ENCODE measurements at places on chromosomes 12 and 14.

DNA sequence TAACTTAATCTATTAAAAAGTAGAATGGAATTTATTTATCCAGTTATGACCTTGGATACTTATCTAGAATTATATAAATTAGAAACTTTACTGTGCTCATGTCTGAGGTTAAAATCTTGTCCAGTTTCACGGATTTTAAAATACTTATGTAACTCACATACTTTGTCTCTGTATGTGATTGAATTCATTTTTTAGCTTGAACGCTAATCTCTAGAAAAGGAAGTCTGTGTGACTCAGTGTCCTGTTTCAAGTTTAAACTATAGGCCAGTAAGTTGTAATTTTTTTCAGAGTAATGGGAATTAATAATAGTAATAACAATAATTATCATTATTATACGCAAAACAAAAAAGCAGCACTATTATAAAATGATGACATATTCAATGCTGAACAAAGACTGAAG is 168.6 kb downstream of the CPNE8 start:
- DNase-seq = no peak

DNA sequence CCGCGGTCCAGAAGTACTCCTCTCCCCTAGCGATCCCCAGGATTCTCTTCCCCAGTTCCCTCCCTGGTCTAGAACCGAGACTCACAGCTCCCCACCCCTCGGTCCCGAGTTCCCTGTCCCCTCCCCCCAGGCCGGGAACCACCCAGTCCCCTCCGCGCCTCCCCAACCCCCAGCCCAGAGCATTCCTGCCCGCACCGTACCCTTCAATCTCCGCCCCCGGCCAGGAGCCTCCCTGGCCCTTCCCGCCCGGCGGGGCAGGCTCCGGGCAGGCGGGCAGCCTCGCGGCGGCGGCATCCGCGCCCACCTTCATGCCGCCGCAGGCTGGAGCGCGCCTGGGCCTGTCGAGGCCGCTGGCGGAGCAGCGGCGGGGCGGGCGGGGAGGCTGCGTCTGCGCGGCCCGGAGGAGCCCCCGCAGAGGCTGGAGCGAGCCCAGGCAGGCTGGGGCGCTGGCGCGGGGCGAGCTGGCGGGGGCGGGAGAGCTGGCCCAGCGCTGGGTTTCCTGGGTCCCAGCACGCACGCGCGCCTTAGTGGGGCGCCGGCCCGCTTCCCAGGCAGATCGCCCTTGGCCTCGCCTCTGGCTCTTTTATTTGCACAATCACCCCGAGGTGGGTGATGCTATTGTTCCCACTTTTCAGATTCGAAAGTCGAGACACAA is 22.2 kb upstream of the GPR132 start:
- no peak for DNase-seq

- DNase-seq = no peak
Measured at GRCh38 chr14:23430723-23431085, 4.8 kb downstream of the MYH7 start.

DNA sequence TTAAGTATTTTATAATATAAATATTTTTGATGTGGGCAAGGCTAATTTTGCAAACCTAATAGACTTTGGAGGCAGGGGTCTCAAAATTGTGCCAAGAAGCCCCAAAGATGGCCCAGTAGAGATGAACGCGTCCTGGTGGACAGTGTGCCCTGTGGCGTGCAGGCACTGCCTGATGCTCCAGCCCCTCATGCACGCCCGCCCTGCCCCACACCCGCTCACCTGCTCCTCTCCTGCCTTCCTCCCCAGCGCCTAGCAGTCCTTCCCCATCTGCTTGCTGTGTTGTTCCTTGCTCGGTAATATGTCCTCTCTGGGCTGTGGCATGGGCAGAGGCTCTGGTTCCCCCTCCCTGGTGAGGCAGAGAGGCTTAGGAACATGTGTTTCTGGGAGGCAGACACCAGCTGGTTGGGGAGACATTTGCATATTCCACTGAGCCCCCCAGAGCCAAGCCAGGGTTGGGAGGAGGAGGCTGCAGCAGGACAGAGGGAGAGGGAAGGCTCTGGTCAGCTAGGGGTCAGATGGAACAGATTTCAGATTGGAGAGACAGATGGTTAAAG is 46.8 kb upstream of the GPATCH2L start:
- no peak for DNase-seq

DNA sequence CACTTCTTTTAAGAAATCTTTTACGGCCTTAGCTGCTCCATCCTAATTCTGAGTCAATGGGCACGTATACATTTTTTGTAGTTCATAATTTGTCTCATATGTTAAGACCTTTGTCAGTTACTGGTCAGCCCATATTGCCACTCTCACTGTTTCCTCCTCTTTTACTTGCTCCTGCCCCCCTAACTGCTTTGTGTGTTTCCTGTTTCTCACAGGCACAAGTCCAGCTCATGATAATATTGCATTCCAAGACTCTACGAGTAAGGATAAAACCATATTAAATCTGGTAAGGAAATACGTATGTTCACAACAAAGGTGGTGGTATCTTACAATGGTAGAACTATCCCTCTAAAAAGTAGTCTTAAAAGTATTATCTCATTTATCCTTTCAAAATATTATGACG is 111.7 kb downstream of the DNAI7 start:
- DNase-seq = no peak

GRCh38 chr12:89238593-89238992 is 113.7 kb downstream of the DUSP6 start:
- no peak for DNase-seq

- no peak for DNase-seq
Measured at GRCh38 chr14:99879401-99880295, 86.4 kb downstream of the EML1 start.

GRCh38 chr14:44040561-44040960 is 466.5 kb downstream of the FSCB start:
- DNase-seq = no peak

- DNase-seq = peak; percentile 35
Measured at GRCh38 chr12:67649570-67650387, 1.2 kb downstream of the DYRK2 start.

- DNase-seq = no peak
Measured at GRCh38 chr12:32000373-32001005, 41.3 kb downstream of the RESF1 start.

DNA sequence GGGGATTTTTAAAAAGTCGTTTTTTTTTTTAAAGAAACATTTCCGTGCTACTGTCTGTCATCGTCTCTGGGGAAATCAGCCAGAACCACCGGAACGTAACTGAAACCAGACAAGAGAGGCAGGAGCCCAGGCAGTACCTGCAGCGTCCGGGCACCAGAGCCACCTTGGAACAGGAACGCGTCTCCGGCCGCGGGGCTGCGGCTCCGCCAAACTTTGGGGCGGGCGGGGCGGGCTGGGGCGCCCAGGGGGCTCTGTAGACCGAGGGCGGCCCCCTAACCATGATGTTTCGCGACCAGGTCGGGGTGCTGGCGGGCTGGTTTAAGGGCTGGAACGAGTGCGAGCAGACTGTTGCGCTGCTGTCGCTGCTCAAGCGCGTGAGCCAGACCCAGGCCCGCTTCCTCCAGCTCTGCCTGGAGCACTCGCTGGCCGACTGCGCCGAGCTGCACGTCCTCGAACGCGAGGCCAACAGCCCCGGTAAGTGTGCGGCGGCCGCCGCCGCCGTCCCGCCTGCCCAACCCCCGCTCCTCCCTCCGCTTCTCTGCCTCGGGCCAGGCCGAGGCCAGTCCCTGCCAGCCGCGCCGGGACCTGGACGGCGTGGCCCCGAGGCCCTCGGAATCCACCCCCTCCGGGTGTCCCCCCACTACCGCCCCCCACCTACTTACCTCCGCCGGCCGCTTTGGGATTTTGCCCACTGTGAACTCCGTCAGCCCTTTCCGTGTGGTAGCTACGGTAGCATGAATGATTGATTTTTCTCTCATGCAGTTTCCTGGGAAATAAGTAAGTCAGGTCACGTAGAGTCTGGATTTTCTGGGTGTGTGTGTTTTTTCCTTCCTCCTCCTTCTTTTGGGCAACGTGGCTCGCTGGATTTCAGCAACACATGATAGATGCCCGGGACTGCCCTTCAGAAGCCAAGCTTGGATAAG is 972 bp downstream of the SAMD4A start:
- peak; percentile 57 for DNase-seq

- peak; percentile 32 for DNase-seq
Measured at GRCh38 chr14:76647697-76648298, 113.5 kb upstream of the VASH1 start.

DNA sequence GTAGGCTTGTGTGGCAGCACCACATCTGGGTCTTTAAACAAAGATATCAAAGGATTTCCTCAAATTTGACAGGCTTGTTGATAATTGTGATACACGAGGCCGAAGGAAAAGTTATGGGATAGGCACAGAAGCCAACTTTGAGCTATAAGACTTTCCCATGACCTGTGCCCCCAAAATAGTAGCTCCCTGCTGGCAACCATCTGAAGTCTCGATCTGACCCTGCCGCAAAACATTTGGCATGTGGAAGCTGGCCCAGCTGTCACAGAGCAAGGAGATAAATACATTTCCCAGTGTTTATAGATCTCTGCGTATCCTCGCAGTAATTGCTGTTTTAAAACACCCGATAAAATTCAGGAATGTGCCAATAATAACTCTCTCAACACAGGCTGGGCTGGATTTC is 26.4 kb upstream of the RGS6 start:
- no peak for DNase-seq

GRCh38 chr14:77260199-77260598 is 10.8 kb downstream of the NGB start:
- no peak for DNase-seq

Measured in GM12891 (cell line).